ENCODE measurements at places on chromosomes 6 and 20.
A peak's percentile ranks its signal among the peaks of the same experiment; 100 is the strongest.

- DNase-seq, result no peak
Observed at GRCh38 chr6:132479131-132479530, 33.8 kb downstream of the STX7 start.

GRCh38 chr20:1664911-1665310 is 7.3 kb upstream of the SIRPG start:
- peak; percentile 49 for DNase-seq

- DNase-seq, result no peak
Observed at GRCh38 chr6:108733706-108734265, 114.4 kb upstream of the ARMC2 start.

DNA sequence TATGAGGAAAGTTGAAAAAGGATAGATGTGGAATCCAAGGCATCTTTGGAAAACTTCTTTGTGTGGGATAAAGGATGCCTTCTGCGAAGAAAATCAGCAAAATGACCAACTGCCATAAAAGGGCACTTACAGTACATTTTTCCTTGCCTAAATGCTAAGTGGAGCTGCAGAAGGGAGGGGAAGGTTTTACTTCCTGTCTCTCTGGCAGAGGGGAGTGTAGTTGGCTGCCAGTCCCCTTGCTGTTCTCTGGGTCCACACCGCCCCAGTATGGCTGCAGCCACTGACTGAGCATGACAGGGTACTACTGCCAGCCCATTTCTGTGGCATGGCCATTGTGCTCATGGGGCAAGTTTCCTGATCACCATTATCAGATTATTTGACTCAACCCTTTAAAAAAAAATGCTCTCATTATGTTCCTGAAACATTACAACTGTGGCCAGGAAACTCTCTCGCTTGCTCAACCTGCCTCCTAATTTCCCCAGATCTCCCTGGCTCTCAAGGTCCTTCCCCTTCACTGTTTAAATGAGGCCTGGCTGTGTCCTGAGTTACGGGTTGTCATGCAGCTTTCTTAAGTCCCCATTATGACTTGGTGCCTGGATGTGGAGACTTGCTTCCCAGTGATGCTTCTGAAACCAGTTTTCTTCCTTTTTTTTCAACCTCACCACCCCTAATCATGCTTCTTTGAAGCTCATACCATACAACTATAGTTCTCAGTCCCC is 34.5 kb upstream of the FAM184A start:
- DNase-seq, result no peak
